ENCODE measurements at places on chromosomes 5 and 9.

DNA sequence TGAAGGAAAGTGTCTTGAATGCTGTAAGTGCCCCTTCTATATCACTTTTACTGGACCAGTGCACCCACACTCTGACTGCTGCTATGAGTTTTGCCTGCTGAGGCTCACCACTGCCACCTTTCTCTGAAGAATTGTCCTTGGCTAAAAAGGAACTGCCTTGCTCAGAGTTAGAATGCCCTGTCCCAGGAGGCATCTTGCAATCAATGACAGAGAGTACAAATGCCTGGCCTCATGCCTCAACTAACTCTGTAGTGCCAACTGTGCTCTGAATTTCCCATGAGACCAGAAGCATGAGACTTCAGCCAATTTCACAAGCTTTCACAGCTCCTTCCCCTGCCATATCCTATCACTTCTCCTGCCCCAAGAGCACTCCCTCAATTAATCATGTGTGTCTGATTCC is 569.7 kb downstream of the ZNF608 start:
- DNase-seq, result no peak

- DNase-seq, result no peak
Observed at GRCh38 chr5:160692271-160692670, 159.7 kb downstream of the ATP10B start.

- no peak for DNase-seq
Observed at GRCh38 chr5:130110328-130110727, 206.1 kb downstream of the CHSY3 start.

DNA sequence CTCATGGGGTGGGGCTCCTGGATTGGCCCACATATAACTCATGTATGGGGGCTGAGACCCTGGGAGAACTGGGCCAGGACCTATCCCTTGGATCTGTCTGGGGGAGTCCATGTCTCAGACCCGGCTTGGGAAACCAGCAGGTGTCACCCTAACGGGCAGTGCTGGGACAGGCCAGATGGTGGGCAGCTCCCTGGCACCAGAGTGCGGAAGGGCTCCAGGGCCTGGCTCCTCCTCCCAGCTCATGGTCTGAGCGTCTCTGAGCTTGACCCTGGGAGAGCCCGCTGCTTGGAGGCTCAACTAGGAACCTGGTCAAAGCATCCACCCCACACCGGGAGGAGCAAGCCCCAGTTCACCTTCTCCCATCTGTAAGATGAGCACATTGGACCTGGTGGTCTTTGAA is 15.5 kb upstream of the NCS1 start:
- no peak for DNase-seq

- DNase-seq, result no peak
Observed at GRCh38 chr9:73597771-73598170, 446.1 kb downstream of the ANXA1 start.

- no peak for DNase-seq
Observed at GRCh38 chr5:172795318-172795977, 24.5 kb upstream of the DUSP1 start.

- no peak for DNase-seq
Observed at GRCh38 chr9:97470076-97470475, 31.4 kb upstream of the TMOD1 start.

All from activated gamma-delta T cell treated with Interleukin-2 at 50 U/mL for 16 hours (primary cell).